ENCODE measurements at places on chromosomes 4 and X. TPM values are rescaled to one million over a fixed set of nuclear protein-coding genes. Genes with fewer than 3 reads are reported as not detected.

Gene IL2
- not detected for total RNA-seq

Gene TMSB15A
- total RNA-seq: 1.2 TPM

Gene NAP1L2
- total RNA-seq: 5.6 TPM

Gene VCX2
- total RNA-seq: not detected

Gene CT47B1
- not detected for total RNA-seq

Gene RAB39B
- total RNA-seq: 0.72 TPM

Gene CTAG2
- not detected for total RNA-seq

Gene POU3F4
- total RNA-seq: 0.09 TPM

Gene ODAM
- total RNA-seq: not detected

Gene CT45A1
- total RNA-seq: not detected

Gene GALNT7
- 29.8 TPM for total RNA-seq

Gene AIFM1
- 16.8 TPM for total RNA-seq

Gene DCAF12L2
- 0.27 TPM for total RNA-seq
